ENCODE measurements at places on chromosomes 1 and 21. TPM values are rescaled to one million over a fixed set of nuclear protein-coding genes. Genes with fewer than 3 reads are reported as not detected.

Gene EXOSC10
- 48.7 TPM for total RNA-seq

Gene NOS1AP
- total RNA-seq: 0.66 TPM

Gene S100B
- total RNA-seq: not detected

Gene SEMA4A
- 0.27 TPM for total RNA-seq

Gene CLCNKB
- total RNA-seq: not detected

Gene SLC9C2
- 2.0 TPM for total RNA-seq

Gene INTS3
- total RNA-seq: 38.2 TPM

Gene FMO4
- total RNA-seq: 0.47 TPM

Gene MEGF6
- 29.1 TPM for total RNA-seq

Gene CNKSR1
- total RNA-seq: not detected

Gene SELL
- 0.56 TPM for total RNA-seq

Gene ACTL8
- total RNA-seq: not detected

Gene SH2D1B
- not detected for total RNA-seq

Gene PTTG1IP
- 299 TPM for total RNA-seq

Gene KRTAP13-2
- total RNA-seq: not detected

Gene F13B
- total RNA-seq: not detected

Gene LCE6A
- total RNA-seq: not detected

Gene VCAM1
- total RNA-seq: 11.7 TPM
